ENCODE measurements at places on chromosomes 12 and 14. TPM values are rescaled to one million over a fixed set of nuclear protein-coding genes. Genes with fewer than 3 reads are reported as not detected.

The SCNN1A gene
- total RNA-seq = 3.3 TPM

DNA sequence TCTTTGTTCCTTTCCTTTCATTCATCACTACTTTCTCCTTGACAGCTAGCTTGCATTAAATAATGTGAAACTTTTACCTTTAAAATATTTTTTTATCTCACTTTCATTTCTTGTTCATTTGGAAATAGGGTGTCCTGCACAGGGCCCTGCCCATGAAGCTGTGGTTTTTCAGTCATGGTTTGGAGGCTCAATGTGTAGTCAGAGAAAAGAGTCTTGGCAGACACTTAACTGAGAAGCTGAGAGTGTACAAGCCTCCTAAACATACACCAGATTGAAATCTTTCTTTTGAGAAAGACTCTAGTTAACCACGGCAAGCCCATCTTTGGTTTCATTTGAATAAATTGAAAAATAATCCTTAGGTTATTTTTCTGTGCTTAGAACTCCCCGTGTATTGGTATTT, 74.2 kb downstream of the KICS2 start:
- DNase-seq = no peak

DNA sequence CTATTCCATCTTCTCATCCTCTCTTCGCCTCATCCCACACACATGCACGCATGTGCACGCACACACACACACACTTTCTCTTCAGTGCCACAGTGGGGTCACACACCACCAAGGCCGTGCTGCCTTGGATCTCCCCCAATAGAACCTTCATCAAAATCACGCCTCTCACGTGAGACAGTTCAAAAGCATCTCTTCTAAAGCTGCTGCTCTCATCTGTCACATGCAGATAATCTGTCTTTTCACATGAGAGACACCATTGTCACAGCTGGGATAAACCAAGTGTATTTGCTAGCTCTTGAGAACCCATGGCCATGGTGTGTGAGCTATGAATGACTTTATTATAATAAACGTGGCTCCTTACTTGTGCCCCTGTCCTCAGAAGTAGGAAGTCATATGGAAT, 218.7 kb downstream of the EGLN3 start:
- DNase-seq = no peak

The MYO1H gene
- 0.10 TPM for total RNA-seq

The MDGA2 gene
- total RNA-seq = not detected

The AKT1 gene
- 170 TPM for total RNA-seq

GRCh38 chr12:39125566-39125965, 220.2 kb upstream of the CPNE8 start:
- DNase-seq = no peak

- DNase-seq = no peak
Observed at GRCh38 chr12:116247377-116247776, 30.1 kb downstream of the MED13L start.

GRCh38 chr12:57840726-57841125, 5.8 kb downstream of the CTDSP2 start:
- DNase-seq = no peak

The KCNK13 gene
- 1.3 TPM for total RNA-seq

The CLEC2A gene
- not detected for total RNA-seq

GRCh38 chr14:67508956-67509355, 20.4 kb upstream of the TMEM229B start:
- no peak for DNase-seq

The INHBE gene
- total RNA-seq = not detected

The TMCC3 gene
- total RNA-seq = 15.8 TPM

DNA sequence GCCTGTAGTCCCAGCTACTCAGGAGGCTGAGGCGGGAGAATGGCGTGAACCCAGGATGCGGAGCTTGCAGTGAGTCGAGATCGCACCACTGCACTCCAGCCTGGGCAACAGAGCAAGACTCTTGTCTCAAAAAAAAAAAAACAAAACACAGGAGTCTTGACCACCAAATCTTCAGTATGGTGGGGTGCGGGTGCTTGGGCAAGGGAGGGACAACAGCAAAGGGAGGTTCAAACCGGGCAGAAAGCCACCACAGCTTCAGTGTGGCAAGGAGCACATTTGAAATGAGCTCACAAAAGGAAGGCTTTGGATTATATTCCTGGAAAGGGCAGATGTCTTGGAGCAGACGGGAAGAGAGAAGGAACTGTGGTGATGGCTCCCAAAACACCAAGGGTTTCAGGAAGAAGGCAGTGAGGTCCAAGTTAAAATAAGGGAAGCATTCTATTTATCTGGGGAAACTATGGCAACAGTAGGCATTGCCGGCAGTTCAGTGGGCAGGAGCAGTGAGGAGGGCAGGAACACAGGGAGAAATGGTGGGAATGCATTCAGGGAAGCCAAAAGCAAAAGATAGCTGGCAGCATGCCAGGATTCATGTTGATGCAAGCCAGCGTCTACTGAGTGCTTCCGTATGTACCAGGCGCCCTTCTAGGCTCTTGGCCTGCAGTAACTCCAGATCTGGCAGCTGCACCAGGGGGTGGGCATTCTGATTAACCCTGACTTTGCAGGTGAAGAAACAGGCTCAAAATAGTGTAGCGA, 51.0 kb upstream of the SRSF5 start:
- DNase-seq = no peak

DNA sequence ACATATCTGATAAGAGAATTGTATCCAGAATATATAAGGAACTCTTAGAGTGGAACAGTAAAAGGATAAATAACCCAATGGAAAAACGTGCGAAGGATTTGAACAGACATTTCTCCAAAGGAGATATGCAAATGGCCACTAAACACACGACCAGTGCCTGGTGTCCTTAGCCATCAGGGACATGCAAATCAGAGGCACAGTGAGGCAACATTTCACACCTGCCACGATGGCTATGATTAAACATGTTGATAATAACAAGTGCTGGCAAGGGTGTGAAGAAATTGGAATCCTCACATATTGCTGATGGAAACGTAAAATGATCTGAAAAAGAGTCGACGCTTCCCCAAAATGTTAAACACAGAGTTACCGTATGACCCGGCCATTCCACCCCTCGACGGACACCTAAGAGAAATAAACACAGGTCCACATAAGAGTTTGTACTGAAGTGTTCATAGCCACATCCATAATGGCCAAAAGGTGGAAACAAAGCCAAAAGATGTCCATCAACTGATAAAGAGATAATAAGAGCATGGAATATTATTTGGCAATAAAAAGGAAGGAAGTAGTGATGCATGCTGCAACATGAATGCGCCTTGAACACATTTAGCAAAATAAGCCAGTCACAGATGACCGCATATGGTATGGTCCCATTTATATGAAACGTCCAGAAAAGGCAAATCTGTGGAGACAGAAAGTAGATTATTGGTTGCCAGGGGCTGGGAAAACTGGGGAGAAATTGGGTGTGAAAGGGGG, 6.3 kb upstream of the TMEM121 start:
- peak; percentile 20 for DNase-seq

DNA sequence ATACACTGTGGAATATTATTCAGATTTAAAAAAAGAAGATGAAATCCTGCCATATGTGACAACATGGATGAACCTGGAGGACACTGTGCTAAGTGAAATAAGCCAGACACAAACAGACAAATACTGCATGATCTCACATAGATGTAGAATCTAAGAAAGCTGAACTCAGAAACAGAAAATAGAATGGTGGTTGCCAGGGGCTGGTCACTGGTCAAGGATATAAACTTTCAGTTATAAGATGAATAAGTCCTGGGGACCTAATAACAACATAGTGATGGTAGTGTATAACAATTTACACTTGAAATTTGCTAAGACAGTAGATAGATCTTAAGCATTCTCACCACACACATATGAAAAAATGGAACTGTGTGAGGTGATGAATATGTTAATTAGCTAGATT, 161.3 kb upstream of the TMCC3 start:
- no peak for DNase-seq

- DNase-seq = no peak
Observed at GRCh38 chr12:22275843-22276242, 58.7 kb downstream of the ST8SIA1 start.

The PLEKHH1 gene
- total RNA-seq = 6.8 TPM

The ADSS1 gene
- 5.2 TPM for total RNA-seq

GRCh38 chr14:90850487-90850886, 34.3 kb upstream of the TTC7B start:
- no peak for DNase-seq

GRCh38 chr12:79296133-79296532, 394.6 kb downstream of the PAWR start:
- no peak for DNase-seq

DNA sequence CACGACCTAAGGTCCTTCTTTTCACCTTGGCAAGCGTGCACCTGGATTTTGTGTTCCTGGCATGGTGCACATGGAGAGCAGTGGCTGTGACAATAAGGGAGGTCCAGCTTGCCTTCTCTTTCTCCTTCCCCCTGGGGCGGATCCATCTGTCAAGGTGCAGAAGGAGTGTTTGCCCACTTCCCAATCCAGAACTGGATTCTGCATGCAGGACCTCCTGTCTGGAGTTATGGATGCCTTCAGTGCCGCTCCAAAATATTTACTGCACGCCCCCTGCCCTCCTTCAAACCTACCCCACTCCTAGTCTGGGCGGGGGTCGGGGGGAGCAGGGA, 192.7 kb downstream of the DPF3 start:
- no peak for DNase-seq

DNA sequence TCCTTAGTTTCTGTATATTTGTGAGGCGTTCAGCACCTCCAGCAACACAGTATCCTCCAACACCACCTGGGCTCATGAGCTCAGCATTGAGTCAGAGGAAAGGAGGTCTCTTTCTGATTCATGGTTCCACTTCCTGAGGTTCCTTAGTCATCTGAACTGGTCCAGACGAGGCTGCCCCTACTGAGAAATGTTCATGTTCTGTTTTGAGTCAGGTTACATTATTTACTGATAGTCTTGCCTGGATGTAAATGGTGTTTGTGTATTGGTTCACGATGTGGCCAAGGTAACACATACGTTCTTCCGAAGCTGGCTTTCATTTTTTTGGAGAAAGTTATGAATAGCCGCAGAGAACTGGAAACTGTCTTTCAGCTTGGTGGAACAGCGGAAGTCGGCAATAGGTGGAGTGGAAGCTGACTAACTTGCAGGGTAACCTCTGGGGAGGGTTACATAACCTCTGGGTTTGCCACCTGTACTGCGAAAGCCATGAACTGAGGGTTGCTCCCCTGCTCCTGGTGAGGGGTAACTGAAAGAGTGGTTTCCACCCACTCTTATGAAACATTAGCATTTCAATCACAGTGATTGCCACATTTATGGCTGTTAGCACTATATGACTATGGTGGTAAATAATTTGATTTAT, 42.2 kb upstream of the MANSC4 start:
- DNase-seq = no peak
